ENCODE measurements at places on chromosomes 16 and 17.

GRCh38 chr16:88390735-88391134, 8.0 kb downstream of the ZNF469 start:
- DNase-seq = no peak

GRCh38 chr17:10177131-10177912, 21.1 kb downstream of the GAS7 start:
- DNase-seq = no peak

- DNase-seq = no peak
These were observed 5.9 kb upstream of the CBLN1 start for GRCh38 chr16:49287572-49287971.

- DNase-seq = no peak
These were observed 23.9 kb downstream of the ABCC3 start for GRCh38 chr17:50658616-50659015.

DNA sequence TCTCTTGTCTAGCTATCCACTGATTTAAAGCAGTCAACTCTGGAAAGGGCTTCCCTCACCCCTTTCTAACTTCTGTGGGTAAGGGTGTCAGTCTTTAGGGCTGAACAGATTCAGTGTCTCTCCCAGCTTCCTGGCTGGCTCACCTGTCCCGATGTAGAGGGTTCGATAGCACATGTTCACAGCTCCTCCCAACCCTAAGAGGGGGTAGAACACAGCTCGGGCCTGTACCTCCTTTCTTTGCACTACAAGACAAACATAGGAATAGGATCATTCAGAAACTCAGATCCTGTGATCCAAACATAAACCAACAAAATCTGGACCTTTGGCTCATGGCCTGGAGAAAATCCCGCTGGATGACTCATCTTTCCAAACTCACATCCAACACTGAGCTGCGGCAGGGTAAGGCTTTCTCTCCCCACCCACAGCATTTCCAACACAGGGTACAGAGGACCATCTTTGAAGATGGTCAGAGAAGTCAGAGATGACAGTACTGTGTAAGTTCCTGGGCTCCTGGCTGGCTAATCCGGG, 5.8 kb upstream of the DHRS13 start:
- no peak for DNase-seq

GRCh38 chr16:4410335-4411075, 5.9 kb downstream of the CORO7 start:
- peak; percentile 5 for DNase-seq

DNA sequence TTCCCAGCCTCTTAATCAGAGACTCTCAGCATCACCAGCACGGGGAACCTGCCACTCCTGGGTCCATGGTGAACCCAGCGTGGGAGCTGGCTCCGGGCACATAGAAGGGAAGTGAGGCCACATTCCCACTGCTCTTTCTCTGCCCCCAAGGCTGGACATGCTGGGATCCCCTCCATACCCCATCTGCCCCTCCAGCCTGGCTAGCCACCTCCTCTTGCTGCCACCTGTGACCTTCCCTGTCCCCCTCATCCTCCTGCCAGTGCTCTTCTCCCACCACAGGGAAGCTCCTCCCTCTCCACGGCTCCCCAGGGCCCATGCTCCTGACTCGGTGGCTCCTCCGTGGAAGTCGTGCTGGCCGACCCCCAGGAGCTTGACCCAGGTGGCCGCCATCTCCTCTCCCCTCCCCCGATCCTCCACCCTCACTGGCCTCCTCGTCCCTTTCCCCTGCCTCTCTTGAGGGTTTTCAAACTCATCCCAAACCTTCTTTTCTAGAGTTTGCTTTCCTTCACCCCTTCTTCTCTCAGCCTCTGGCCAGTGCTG, 139.1 kb upstream of the CHMP6 start:
- DNase-seq = no peak

DNA sequence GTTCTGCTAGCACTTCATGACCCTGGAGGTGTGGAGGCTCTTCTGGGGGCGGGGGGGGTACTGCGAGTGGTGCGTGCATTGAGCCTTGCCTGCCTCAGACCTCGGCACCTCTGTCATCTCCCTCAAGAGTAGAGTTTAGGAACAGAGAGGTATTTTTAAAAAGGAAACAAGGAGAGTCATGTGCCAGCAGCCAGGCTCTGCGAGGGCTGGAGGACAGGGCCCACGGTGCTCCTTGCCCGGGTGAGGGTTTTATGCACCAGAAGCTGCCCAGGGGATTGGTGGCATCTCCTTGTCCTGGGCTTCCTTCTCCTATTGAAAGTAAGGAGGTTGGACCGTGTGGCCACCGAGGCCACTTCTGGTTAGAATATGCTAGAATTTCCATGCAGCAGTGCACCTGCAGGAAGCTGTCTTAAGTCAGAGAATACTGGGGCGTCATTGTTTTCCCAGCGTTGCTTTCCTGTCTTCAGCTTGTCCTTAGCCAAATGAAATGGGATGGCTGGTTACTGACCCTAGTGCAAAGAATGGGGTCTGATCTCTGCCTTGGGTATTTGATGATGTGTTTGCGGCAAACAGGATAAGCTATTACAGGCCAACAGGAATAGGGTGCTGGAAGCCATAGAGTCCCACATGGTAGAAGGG, 3.2 kb downstream of the CBX2 start:
- no peak for DNase-seq

DNA sequence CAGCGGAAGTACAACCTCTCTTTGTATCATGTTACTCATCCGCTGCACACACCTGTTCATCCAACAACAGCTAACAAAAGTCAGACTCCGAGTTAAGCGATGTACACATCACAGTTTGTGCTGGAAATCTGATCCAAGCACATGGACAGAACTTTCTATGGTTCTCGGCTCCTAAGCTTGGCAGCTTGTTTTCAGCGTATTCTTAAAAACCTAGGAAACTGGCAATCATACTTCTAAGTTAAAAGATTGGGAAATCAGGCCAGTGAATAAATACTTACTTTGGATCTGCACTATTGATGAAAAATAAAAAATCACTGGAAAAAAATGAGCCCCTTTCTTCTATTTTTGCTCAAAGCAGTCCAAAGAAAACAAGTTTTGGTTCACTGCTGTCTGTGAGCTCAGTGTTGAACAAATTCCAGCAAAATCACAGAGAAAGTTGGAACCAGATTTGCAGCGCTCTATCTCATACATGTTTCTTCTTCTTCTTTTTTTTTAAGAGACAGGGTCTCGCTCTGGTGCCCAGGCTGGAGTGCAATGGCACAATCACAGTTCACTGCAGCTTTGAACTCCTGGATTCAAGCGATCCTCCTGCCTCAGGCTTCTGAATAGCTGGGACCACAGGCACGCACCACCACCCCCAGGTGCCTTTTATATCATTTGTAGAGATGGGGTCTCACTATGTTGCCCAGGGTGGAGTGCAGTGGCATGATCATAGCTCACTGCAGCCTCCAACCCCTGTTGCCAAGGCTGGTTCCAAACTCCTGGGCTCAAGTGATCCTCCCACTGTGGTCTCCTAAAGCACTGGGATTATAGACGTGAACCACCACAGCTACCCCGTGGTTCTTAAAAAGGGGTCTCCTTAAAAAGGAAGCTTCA, 71.6 kb upstream of the CREBBP start:
- DNase-seq = peak; percentile 24

GRCh38 chr17:79791735-79792161, 5.1 kb downstream of the CBX8 start:
- DNase-seq = no peak

GRCh38 chr16:47016700-47017133, 43.2 kb upstream of the DNAJA2 start:
- no peak for DNase-seq

DNA sequence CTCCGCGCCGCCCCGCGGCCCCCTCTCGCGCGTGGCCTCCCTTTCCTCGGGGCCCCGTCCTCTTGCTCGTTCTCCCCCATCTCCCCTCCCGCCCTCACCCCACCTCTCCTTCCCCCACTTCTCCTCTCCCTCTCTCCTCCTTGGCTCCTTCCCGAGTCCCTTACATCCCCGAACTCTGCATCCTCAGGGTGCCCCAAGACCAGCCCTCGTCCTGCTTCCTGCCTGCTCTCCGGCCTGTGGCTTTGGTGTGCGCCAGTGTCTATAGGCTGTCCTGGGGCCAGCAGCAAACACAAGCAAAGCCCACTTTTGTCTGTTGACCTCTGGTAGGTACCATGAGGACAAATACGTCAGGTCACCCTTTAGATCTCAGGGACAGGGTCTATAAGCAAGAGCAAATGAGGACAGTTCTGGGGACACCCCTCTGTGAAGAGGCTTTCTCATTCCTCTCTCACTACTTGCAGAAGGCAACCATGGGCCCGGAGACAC, 284 bp upstream of the COPZ2 start:
- no peak for DNase-seq

GRCh38 chr16:66948134-66948836, 12.8 kb upstream of the CES3 start:
- DNase-seq = no peak

- DNase-seq = no peak
These were observed 602.0 kb upstream of the C16orf82 start for GRCh38 chr16:26464576-26465266.
